ENCODE measurements at places on chromosomes 5 and 9.
A peak's percentile ranks its signal among the peaks of the same experiment; 100 is the strongest.

- DNase-seq = no peak
Measured at GRCh38 chr9:35944173-35944572, 13.8 kb downstream of the OR2S2 start.

DNA sequence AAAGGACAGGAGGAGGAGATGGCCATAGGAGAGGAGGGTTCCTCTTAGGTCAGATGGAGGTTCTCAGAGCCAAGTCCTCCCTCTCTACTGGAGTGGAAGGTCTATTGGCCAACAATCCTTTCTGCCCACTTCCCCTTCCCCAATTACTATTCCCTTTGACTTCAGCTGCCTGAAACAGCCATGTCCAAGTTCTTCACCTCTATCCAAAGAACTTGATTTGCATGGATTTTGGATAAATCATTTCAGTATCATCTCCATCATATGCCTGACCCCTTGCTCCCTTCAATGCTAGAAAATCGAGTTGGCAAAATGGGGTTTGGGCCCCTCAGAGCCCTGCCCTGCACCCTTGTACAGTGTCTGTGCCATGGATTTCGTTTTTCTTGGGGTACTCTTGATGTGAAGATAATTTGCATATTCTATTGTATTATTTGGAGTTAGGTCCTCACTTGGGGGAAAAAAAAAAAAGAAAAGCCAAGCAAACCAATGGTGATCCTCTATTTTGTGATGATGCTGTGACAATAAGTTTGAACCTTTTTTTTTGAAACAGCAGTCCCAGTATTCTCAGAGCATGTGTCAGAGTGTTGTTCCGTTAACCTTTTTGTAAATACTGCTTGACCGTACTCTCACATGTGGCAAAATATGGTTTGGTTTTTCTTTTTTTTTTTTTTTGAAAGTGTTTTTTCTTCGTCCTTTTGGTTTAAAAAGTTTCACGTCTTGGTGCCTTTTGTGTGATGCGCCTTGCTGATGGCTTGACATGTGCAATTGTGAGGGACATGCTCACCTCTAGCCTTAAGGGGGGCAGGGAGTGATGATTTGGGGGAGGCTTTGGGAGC lies 3.1 kb downstream of the EGR1 start:
- DNase-seq = peak; percentile 60

GRCh38 chr9:84751921-84752320 lies 82.4 kb downstream of the NTRK2 start:
- DNase-seq = no peak

DNA sequence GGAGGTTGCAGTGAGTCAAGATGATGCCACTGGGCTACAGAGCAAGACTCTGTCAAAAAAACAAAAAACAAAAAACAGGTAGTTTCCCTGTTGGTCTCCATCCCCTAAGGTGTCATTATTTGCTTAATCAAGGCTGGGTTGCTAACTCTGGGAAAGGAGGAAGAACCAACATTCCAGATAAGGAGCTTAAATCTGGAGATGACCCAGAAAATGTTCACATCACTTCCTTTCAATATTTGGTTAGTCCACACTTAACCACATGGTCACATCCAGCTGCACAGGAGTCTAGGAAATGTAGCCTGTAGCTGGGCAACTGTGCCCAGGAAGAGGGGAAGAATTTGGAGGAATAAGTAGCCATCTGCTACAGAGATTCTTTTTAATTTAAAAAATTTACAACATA lies 25.9 kb upstream of the MEGF9 start:
- DNase-seq = no peak

- DNase-seq = no peak
Measured at GRCh38 chr9:77435688-77436087, 212.4 kb downstream of the GNA14 start.

DNA sequence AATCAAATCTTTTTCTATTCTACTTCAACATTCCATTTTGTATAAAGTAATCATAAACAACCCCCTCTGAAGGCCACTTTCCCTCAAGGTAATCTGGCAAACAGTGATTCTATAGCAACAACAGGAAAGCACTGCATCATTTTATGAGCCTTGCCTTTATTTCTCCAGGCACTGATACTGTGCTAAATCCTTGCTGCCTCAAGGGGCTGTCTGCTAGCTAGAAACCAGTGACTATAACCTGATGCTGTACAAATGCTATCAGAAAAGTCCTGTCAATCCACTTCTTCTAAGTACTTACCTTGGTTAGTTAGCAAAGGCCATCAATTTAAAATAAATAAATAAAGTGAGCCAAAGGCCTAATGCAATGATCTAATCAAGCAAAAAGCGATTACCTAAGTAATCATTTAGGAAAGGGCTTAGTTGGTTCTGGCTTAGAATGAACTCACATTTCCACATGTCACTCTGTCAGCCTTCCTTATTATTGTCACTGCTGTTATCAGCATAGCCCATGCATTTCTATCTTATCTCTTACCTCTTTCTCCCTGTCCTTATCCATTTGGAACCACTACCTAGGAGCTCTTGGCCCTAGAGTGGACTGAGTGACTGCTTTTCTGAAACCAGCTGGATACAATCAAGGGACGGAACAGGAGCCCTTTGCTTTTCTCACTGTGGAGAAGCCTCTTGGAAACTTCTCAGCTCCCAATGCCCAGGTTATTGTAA lies 246.1 kb upstream of the MEF2C start:
- no peak for DNase-seq

- peak; percentile 36 for DNase-seq
Measured at GRCh38 chr9:114777821-114778609, 27.8 kb downstream of the TNFSF15 start.

- no peak for DNase-seq
Measured at GRCh38 chr9:3292311-3292710, 233.5 kb downstream of the RFX3 start.

- peak; percentile 24 for DNase-seq
Measured at GRCh38 chr9:133604214-133604613, 5.0 kb downstream of the FAM163B start.

DNA sequence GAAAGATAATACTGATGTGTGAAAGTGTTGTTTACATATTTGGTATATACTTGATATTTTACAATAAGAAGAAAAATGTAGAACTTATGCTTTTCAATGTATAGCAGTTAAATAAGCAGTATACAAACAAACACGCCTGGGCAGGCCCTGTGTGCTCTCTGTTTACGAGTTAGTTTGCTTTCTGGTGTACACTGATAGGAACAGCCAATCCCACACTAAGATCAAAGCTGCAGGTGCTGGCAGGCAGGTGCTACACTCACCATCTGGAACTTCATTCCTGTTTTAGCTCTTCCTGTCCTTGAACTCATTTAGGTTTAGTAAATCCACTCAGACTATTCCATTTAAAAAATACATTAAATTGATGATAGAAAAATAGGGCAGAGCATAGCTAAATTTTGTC lies 614.7 kb upstream of the ST8SIA4 start:
- no peak for DNase-seq

GRCh38 chr5:91311697-91312501 lies 71.2 kb downstream of the ARRDC3 start:
- peak; percentile 48 for DNase-seq

- DNase-seq = no peak
Measured at GRCh38 chr9:105195259-105195658, 49.2 kb upstream of the SLC44A1 start.

- no peak for DNase-seq
Measured at GRCh38 chr5:60362158-60362557, 337.8 kb downstream of the DEPDC1B start.

DNA sequence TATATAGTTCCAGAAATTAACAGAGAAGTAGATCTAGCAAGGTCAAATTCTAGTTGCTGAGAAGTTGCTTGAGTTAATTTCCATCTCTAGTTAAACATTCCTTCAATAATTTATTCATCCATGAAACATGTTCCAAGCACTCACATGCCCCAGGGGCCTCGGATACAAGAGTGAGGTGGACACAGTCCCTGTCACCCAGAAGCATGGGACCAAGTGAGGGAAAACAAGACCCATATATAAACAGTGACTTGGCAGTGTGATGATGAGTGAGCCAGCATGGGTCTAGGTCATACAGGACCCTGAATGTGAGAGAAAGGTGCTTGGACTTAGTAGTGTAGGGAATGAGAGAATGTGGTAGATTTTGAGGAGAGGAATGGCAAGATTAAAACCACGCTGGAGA lies 216.9 kb downstream of the TTLL11 start:
- no peak for DNase-seq

DNA sequence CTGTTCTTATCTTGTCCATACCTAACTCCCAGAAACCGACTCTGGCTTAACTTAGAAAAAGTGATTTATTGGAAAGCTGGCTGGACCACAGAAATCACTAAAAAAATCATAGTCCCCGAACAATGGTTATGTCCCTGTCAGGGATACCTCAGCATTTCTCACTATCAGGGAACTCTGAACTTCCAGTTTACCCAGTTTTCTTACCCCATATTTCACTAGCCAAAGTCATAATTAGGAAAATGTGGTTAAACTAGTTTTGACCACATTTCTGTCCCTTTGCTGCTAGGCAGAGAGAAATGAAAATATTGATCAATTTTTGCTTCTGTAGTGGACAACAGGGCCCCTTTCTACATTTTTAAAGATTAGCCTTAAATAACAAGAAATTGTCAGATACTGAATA lies 38.2 kb downstream of the ST8SIA4 start:
- no peak for DNase-seq
